ENCODE measurements at places on chromosomes 11 and 22.

DNA sequence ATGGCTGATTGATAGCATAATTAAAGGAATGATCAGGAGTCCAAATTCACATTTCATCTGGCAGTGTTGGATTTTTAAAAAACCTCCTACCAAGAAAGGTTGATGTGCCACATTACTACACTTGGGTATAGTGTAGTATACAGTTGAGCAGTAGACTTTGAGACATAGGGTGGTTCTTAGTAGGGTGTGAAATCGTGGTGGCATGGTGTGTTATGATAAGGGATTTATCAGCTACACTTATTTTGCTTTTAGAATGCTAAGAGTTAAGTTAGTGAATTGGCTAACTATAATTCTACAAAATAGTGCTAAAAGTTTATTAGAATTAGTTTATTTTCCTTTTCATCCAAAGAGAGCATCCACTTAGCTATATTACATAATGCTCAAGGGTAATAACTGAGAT is 13.1 kb downstream of the TBCEL start:
- DNase-seq, result no peak
- no peak overlapping the region for H3K4me3 ChIP-seq
- H3K27me3 ChIP-seq, result no peaks in the 10 kb centered on the region
- H3K27ac ChIP-seq, result no peak overlapping the region
- no peaks in the 10 kb centered on the region for H3K36me3 ChIP-seq

DNA sequence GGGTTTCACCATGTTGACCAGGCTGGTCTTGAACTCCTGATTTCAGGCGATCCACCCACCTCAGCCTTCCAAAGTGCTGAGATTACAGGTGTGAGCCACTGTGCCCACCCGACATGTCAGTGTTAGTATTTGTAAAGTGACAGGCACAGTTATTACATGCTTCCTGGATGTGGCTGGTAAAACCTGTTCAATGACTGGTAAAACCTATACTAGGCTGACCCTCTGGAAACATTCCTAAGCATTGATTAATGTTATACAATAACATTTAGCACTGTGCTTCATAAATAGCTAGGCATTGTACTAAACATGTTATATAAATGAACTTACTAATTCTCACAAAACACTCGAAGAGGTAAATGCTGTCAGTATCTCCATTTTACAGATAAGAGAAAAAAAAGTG is 20.9 kb upstream of the JHY start:
- DNase-seq, result no peak
- H3K4me3 ChIP-seq, result no peak overlapping the region
- H3K4me1 ChIP-seq, result no peaks in the 10 kb centered on the region
- no peak overlapping the region for H3K27ac ChIP-seq
- H3K27me3 ChIP-seq, result no peaks in the 10 kb centered on the region

DNA sequence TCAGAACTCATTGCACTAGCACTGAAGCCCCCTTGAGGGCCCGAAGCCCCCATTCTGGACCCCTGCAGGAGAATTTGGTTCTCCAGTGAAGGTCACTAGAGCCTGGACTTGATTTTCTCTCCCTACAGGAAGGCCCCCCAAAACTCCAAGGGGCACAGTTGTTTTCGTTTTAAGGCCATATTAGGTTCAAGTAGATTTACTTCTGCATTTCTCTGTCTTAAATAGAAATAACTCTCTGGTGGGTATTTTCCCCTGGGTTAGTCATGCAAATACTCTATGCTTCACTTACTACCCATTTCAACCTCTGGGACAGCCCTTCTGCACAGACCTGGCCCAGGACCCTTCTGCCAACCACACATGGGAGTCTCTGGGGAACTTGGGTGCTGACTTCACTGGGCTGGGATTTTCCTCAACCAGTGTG is 41.6 kb downstream of the WEE1 start:
- H3K4me1 ChIP-seq, result peaks cover 19% of the 10 kb centered on the region
- no peak overlapping the region for H3K4me3 ChIP-seq
- H3K27me3 ChIP-seq, result no peaks in the 10 kb centered on the region
- no peaks in the 10 kb centered on the region for H3K36me3 ChIP-seq
- H3K27ac ChIP-seq, result peak overlapping the region; percentile 86

- H3K27me3 ChIP-seq, result no peaks in the 10 kb centered on the region
- DNase-seq, result no peak
- no peak overlapping the region for H3K27ac ChIP-seq
- no peak overlapping the region for H3K4me3 ChIP-seq
These were observed 5.7 kb upstream of the ABTB2 start for GRCh38 chr11:34363363-34364084.

GRCh38 chr11:119372260-119373058 is 9.0 kb downstream of the USP2 start:
- peaks cover 14% of the 10 kb centered on the region for H3K4me1 ChIP-seq
- no peak for DNase-seq
- H3K27ac ChIP-seq, result no peak overlapping the region
- H3K36me3 ChIP-seq, result no peaks in the 10 kb centered on the region
- no peak overlapping the region for H3K4me3 ChIP-seq
- peaks cover 16% of the 10 kb centered on the region for H3K27me3 ChIP-seq

- no peak overlapping the region for H3K27ac ChIP-seq
- no peaks in the 10 kb centered on the region for H3K27me3 ChIP-seq
- no peaks in the 10 kb centered on the region for H3K36me3 ChIP-seq
- no peak for DNase-seq
These were observed 76.5 kb downstream of the LRRC4C start for GRCh38 chr11:41382927-41383326.

DNA sequence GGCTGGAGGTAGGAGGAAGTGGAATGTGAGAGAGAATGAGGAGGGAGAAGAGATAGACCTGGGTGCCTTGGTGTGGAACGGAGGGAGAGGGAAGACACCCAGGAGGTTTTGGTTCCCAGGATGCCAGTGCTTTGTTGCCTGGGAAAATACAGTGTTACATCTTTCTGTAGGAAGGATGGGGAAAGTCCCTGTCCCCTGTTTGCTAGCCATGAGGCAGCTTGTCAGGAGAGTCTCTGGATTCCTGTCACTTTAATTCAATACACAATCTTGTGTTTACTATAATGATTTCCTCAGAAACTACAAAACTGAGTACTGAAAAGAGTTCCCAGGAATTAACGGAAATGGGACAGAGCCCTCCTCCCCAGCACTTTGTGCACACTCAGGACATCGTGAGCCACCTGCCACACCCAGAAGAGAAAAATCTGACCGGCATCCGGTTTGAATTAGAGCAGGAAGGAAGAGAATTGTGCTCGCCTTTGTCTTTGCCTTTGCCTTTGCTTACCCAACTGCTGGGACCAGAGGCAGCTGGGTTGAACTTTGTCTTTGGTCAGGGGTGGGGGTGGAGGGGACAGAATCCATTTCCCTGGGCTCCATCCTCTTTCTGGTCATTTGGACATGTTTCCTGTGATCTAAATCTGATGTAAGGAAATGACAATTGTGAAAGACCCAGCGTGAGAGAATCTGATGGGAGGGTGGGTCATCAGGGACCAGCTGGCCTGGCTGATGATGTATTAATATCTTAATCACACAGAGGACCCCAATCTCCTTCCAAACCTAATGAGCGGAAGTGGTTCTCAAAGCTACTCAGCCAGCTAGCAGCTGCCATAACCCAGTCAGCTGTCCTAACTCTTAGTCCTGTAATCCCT is 1.3 kb upstream of the LIMK2 start:
- H3K27ac ChIP-seq, result peak overlapping the region; percentile 72
- peaks cover 42% of the 10 kb centered on the region for H3K4me1 ChIP-seq
- no peaks in the 10 kb centered on the region for H3K27me3 ChIP-seq

Data from CD4-positive, alpha-beta T cell (primary cell).